ENCODE measurements at places on chromosomes 2 and 18.

GRCh38 chr2:44016282-44016681 is 20.5 kb upstream of the LRPPRC start:
- DNase-seq: no peak

DNA sequence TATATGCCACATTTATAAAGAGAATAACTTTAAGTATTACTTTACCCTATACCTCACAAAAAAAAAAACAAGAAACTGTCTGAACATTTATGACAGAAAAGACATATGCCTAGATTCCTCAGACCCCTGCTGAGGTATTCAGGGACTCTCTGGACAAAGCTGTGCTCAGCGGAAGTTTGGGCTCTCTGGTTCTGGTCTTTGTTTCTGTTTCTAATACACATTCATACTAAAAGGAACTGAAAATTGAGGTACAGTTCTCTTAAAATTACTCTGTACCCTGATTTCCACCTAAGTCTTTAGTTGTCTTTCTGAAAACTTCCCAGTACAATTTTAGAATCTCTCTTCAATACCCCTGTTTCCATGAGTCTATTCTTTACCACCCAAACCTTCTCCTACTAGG is 160.3 kb downstream of the IKZF2 start:
- DNase-seq: no peak

DNA sequence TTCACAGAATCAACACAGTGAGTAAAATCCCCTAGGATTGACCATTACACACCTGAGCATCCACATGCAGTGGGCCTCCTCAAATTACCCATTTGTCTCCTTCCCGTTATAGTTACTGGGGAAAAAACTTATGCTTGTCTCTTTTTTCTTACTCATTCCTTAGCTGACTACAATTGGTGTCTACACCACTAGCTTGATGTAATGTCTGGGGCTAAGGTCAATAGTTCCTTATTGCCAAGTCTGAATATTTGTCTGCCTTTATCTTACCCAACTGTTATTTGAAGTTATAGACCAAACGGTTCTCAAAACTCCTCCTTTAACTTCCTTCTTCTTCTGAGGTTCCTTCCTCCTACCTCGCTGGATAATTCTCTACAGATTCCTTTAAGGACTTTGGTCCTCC is 41.9 kb upstream of the TMEM17 start:
- DNase-seq: no peak

GRCh38 chr2:36740061-36740460 is 43.6 kb downstream of the VIT start:
- no peak for DNase-seq

- no peak for DNase-seq
Measured at GRCh38 chr2:117785740-117786139, 28.8 kb upstream of the DDX18 start.

DNA sequence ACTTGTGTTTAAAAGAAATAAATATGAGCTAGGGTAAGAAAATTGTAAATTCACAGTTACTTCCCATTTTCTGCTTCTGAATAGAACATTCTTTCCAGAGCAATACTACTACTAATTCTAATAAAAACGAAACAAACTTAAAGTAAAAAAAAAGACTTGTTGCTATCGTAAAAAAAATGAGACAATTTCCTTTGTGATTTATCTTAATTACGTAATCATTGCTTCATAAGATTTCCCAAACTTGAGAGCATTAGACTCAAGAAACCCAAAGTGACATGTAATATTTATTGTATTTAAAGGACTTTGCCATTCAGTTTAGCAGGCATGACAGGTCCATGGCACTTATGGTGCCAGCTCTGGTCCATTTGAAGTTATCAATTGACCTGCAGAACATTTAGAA is 153.8 kb downstream of the AQP4 start:
- no peak for DNase-seq

DNA sequence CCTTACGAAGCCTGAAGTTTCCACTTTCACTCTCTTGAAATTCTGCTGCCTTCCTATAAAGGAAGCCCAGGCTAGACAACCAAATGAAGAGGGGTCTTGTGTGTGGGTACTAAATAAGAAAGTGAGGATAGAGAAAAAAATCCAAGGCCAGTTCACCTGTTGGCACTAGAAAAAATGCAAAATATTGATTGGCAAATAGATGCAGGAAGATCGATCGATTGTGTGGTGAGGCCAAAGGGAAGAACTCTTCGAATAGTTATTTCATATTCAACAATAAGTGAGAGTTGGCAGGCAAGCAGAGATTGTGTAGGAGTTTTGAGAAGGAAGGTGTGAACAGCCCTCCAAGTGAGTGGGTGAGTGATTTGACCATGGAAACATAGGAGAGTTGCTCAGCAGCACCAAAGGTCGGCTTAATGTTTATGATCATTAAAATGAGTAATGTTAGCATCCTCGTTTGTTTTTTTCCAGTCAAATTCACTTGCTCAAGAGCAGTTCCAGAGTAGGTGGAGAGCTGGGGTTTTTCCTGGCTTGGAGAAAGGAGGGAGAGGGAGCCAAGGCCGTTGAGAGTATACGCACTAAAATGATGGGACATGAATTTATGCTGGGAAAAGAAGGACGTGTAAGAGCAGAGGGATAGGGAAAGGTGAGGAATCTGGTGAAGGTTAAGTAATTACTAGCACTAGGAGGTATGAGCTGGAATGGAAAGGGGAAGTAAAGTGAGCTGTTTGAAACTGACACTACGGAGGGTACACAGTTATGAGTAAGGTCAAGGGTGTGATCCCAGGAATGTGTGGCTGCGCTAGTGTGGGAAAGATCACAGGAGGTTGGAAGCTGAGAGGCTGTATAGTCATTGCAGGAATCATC is 1.1 kb upstream of the NAPG start:
- no peak for DNase-seq

GRCh38 chr2:233101816-233102215 is 41.7 kb downstream of the INPP5D start:
- DNase-seq: no peak

GRCh38 chr18:34494359-34494696 is 215.8 kb upstream of the DTNA start:
- no peak for DNase-seq

- DNase-seq: no peak
Measured at GRCh38 chr18:34077599-34077998, 147.1 kb downstream of the NOL4 start.

DNA sequence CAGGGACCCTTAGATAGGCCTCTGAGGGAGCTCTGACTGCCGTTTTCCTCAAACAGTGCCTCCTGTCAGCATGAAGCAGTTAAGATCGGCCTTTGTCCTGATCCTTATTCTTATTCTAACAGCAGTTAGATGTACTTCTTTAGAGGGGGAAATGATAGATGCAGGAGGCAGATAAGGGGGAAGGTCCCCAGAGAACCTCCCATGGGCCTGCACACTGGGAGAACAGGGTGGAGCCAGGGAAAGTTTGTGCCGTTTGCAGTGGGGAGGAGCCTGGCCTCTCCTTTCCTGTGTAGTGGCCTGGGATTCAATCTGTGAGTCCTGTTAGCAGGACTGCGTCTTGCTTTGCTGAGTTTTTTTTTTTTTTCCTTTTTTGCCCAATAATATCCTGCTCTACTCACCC is 7.9 kb upstream of the INPP4A start:
- no peak for DNase-seq

GRCh38 chr2:239252801-239253200 is 148.0 kb downstream of the HDAC4 start:
- DNase-seq: no peak

DNA sequence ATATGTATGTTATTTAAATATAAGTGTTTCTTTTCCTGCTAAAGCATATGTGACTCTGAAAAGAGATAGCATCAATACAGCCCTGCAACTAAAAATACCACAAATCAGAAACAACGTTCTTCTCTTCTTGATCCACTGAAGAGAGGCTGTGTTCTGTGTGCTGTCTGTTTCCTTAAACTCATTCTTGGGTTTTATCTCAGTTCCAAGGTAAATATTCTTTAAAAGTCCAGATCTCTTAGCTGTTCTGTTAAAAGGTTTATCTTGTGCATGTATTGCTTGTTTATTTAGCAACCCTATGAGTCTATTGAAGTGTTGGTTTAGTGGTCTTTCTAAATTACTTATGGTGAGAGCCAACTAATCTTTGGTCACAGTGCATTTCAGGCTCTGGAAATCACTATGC is 173.3 kb upstream of the NT5C1B start:
- DNase-seq: no peak

- DNase-seq: no peak
Measured at GRCh38 chr2:120650022-120650644, 85.5 kb upstream of the GLI2 start.

DNA sequence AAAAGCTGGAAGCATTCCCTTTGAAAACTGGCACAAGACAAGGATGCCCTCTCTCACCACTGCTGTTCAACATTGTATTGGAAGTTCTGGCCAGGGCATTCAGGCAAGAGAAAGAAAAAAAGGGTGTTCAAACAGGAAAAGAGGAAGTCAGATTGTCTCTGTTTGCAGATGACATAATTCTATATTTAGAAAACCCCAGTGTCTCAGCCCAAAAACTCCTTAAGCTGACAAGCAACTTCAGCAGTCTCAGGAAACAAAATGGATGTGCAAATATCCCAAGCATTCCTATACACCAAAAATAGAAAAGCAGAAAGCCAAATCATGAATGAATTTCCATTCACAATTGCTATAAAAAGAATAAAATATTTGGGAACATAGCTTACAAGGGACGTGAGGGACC is 11.1 kb downstream of the SLC8A1 start:
- DNase-seq: no peak

- DNase-seq: no peak
Measured at GRCh38 chr2:144083211-144083610, 436.7 kb downstream of the ZEB2 start.

DNA sequence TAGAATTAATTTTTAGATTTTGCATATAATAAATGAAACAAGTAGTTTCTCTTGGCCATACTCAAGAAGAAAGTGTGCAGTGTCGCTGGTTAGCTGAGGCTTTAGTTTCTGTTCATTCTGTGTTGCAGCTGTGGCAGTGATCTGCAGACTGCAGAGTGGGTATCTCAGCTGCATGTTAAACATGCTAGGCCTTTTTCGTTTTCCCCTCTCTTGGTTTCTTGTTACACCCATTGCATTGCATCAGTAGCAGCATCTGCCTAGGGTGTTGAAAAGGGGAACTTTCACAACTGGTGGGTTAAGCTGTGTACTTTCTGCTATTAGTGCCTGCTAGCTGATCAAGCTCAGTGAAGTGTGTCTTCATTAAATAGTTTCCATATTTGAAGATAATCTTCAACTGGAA is 51.3 kb downstream of the ACSL3 start:
- DNase-seq: peak; percentile 57

DNA sequence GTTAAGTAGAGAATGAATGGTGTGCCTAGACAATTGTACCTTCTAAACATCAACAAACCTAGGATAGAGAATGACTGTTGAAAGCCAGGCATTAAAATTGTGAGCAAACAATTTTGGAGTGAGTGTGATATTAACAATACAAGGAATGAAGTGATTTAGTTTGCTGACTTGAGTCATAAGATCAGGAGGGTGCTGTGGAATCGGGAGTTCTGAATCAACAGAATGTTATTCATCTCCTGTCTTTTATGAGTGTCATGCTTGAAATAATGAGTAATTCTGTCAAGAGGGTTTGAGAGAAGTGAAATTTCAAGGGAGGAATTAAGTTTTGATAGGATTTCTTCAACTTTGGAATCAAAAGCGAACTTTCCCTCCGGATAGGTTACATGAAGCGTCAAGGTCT is 214.4 kb upstream of the DSEL start:
- no peak for DNase-seq

DNA sequence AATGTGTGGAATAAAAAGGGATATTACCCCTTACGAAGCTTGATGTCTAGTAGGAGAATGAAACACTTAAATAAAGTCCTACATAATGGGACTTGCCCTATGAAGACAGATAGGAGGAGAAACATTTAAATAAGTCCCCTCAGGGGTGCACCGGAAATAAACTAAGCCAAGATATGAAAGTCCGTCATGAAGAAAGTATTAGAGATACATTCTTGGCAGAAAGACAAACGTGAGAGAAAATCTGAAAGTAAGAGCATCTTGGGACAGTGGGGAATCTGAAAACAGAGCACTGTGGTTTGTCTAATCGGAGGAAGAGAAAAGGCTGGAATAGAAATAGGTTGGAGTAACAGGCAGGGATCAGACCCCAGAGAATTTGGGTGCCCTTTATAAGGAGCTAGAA is 516.9 kb upstream of the DSEL start:
- no peak for DNase-seq

DNA sequence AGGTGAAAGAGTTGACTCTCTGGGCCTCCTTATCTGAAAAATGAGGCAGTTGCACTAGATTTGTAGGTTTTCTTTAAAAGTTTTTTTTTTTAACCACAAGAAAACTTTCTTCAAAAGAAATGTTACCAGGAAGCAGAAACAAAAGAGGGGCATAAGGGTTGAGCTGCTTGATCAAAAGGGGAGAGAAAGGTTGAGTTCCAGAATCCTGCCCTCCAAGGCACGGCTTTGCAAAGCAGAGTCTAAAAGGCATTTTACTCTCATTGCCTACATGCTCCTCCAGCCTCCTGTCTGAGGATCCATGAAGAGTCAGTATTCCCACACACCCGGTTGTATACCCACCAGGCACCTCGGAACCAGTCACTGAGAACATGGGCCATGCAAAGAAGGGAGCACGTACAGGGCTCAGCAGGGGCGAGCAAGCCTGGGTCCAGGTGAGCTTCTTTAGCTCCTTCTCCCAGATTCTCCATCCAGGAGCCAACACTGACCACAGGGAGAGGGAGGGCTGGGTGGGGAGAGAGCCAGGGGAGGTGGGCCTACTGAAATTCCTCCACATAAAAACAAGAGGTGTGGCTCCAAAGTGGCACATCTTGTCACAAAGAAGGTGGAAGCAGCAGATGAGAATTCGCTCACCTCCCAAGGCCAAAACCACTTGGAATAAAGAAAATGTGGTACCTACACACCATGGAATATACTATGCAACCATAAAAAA is 116.0 kb upstream of the EPC2 start:
- no peak for DNase-seq

DNA sequence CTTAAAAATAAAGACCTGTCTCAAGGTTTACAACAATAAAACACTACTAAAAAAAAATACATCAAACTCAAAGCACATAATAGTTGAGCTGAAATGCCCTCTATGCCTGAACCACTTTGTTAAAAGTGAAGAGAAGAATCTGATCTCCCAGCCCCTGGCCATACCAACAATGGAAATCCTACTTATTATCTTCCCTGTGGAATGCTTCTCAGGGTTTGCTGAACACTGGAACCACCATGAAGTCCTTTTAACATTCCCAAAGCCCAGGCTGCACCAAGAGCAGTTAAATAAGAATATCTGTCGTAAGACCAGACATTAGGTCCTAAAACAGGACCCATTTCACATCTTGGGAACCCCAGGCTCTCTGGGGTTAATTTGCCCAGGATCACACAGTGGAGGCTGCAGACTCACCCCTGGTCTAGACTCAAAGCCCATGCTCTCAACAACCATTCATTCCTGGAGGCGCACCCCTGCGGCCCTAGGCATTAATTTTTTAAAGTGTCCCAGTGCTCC is 285.8 kb downstream of the STK39 start:
- DNase-seq: no peak

GRCh38 chr2:64899081-64899865 is 89.9 kb upstream of the SLC1A4 start:
- no peak for DNase-seq

- no peak for DNase-seq
Measured at GRCh38 chr2:192073878-192074277, 120.9 kb downstream of the TMEFF2 start.

GRCh38 chr2:127597984-127598380 is 48.0 kb upstream of the GPR17 start:
- no peak for DNase-seq

- no peak for DNase-seq
Measured at GRCh38 chr2:151654085-151654484, 80.2 kb downstream of the NEB start.
